ENCODE measurements at places on chromosomes 1 and 21. TPM values are rescaled to one million over a fixed set of nuclear protein-coding genes. Genes with fewer than 3 reads are reported as not detected.

GRCh38 chr1:153233448-153233847 lies 16.1 kb downstream of the PRR9 start:
- no peak for DNase-seq
- H3K36me3 ChIP-seq: no peaks in the 10 kb centered on the region
- no peak overlapping the region for H3K4me3 ChIP-seq

DNA sequence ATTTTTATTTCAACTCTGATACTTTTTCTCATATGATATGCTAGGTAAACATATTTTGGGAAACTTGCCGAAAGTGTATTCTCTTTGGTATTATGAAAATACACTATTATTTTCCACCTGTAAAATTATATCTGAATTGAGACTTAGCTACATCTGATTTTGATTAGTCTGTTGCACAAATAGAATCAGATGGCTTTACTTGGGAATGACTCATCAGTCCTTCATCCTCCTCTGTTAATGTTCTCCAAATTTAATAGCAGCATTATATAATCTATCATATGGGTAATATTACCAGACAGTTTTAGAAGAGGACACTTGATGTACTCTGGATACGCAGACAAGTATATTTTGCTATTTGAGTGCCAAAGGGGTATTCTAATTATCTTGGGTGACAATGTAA lies 245.3 kb downstream of the CTH start:
- H3K36me3 ChIP-seq: no peaks in the 10 kb centered on the region
- no peaks in the 10 kb centered on the region for H3K27me3 ChIP-seq
- DNase-seq: no peak
- H3K27ac ChIP-seq: no peak overlapping the region
- no peak overlapping the region for H3K4me3 ChIP-seq
- H3K4me1 ChIP-seq: no peaks in the 10 kb centered on the region

C4BPA gene
- not detected for total RNA-seq

DNA sequence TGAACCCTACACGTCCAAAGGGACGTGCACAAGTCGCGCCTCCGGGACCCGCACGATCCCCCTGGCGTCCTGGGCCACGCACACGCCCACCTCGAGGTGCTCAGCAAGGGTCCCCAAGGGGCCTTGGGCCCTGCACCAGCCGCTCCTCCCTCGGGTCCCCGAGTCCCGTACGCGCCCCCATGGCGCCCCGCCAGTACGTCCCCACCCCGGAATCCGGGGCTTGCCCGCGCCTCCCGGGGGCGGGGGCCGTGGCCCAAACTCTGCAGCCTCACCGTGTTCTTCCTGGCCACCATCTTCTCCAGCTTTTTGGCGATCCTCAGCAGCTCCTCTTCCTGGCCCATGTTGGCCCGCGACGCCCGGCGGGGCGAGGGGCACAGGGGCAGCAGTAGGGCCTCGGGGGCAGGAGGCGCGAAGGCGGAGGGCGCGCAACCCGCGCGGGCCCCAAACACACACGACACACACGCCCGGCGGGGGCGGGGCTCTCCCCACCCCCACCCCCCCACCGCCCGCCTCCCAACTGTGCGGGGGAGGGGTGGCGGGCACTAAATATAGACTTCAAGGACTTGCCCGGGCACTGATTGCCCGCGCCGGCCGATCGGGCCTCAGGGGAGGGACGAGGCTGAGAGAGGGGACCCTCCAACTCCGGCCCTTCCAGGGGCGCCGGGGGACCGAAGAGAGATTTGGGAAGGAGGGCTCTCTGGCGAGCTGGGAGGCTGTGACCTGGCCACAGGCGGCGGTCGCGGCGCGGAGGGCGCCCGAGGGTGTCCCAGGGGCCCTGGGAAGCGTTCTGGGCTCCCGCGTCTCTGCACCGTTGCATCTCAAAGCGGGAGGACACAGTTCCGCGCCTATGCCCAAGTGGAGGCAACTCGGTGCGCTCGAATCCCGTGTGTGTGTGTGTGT lies at the start of gene TCEA3:
Gene TCEA3, minus strand, starts transcription at position 456 of the 900 bp plus-strand sequence. Its CDS starts 115 bp downstream, at position 341.
- H3K27me3 ChIP-seq: no peaks in the 10 kb centered on the region
- no peaks in the 10 kb centered on the region for H3K4me1 ChIP-seq
- DNase-seq: peak; percentile 40
- peak within 1 kb of the TSS; percentile 41 for H3K4me3 ChIP-seq

RAB13 gene
- total RNA-seq: 16.9 TPM

GRCh38 chr1:211761400-211761799 lies 69.2 kb downstream of the LPGAT1 start:
- no peaks in the 10 kb centered on the region for H3K36me3 ChIP-seq
- H3K4me3 ChIP-seq: no peak overlapping the region
- DNase-seq: no peak
- H3K4me1 ChIP-seq: no peaks in the 10 kb centered on the region
- H3K27me3 ChIP-seq: no peaks in the 10 kb centered on the region

GRCh38 chr1:109981004-109981335 lies 3.6 kb upstream of the AHCYL1 start:
- H3K4me1 ChIP-seq: no peaks in the 10 kb centered on the region
- H3K27ac ChIP-seq: no peak overlapping the region
- DNase-seq: no peak
- no peaks in the 10 kb centered on the region for H3K27me3 ChIP-seq
- H3K4me3 ChIP-seq: no peak overlapping the region

GRCh38 chr1:237303929-237304328 lies 261.9 kb downstream of the RYR2 start:
- DNase-seq: no peak
- no peaks in the 10 kb centered on the region for H3K27me3 ChIP-seq
- no peak overlapping the region for H3K27ac ChIP-seq
- H3K36me3 ChIP-seq: no peaks in the 10 kb centered on the region

EDN2 gene
- not detected for total RNA-seq

DNA sequence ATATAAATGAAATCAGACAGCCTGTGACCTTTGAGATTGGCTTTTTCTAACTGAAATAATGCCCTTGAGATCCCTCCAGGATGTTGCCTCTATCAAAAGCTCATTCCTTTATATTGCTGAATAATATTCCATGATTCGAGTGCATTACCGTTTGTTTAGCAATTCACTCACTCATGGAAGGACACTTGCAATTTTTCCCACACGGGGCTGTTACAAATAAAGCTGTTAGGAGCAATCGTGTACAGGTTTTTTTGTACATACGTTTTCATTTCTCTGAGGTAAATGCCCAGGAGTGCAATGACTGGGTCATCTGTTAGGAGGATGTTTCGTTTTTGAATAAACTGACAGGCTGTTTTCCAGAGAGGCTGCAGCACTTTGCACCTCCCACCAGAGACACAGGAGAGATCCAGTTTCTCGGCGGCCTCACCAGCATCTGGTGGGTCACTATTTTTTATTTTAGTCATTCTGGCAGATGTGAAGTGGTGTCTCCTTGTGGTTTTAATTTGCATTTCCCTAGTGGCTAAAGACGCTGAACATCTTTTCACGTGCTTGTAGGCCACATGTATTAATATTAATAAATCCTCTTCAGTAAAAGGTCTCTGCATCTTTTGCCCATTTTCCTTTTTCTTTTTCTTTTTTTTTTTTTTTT lies 11.0 kb downstream of the PRDM15 start:
- DNase-seq: no peak
- H3K27me3 ChIP-seq: no peaks in the 10 kb centered on the region
- H3K4me3 ChIP-seq: no peak overlapping the region
- H3K4me1 ChIP-seq: no peaks in the 10 kb centered on the region
- no peak overlapping the region for H3K27ac ChIP-seq

DEPDC1 gene
- 0.12 TPM for total RNA-seq

ZNF683 gene
- not detected for total RNA-seq

DNA sequence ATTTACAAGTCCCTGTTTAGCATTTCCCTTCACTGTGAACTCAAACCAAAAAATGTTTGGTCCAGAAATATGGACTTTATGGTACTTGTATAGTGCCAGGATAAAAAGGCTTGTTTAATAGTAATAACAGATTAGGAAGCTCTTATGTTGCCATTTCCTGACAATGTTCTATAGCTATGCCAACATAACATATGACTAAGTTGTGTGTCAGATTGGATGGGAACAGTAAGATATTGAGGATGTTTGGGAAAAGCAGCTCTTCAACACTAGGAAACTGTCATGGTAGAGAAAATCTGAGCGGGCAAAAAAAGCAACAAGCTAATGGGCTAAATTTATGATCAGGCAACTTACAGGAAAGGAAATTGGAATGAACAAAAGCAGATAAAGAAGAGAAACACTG lies 287.1 kb upstream of the ADGRL4 start:
- H3K27me3 ChIP-seq: no peaks in the 10 kb centered on the region
- no peaks in the 10 kb centered on the region for H3K36me3 ChIP-seq
- no peak overlapping the region for H3K27ac ChIP-seq
- DNase-seq: no peak

All from uterus (tissue), 4 donors.